Thymus (tissue), 14 donors: ENCODE measurements at places on chromosomes 2 and 18. TPM values are rescaled to one million over a fixed set of nuclear protein-coding genes. Genes with fewer than 3 reads are reported as not detected.

- no peak overlapping the region for H3K4me3 ChIP-seq
- H3K36me3 ChIP-seq, result no peaks in the 10 kb centered on the region
- no peak overlapping the region for H3K27ac ChIP-seq
- DNase-seq, result no peak
- H3K27me3 ChIP-seq, result peaks cover 26% of the 10 kb centered on the region
These were observed 172.3 kb downstream of the SMAD7 start for GRCh38 chr18:48778344-48779011.

DNA sequence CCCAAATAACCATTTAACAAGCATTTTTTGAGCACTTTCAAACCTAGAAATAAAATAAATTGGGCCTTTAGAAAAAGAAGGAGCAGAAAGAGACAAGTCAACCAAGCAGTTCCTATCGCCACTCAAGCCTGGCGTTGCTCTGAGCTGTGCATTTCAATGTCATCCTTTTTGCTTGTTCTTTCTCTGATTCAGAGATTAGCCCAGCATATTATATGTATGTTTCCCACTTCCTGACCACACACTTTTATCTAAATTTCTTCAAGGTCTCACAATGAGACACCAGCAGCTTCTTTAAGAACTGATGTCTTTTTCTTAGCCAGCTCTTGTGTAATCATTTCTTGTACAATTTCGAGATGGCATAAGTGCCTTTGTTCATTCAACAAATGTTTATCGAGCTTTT lies 344.5 kb upstream of the ID2 start:
- H3K4me1 ChIP-seq, result peaks cover 28% of the 10 kb centered on the region
- no peaks in the 10 kb centered on the region for H3K36me3 ChIP-seq
- no peak overlapping the region for H3K4me3 ChIP-seq
- peak; percentile 67 for DNase-seq

DNA sequence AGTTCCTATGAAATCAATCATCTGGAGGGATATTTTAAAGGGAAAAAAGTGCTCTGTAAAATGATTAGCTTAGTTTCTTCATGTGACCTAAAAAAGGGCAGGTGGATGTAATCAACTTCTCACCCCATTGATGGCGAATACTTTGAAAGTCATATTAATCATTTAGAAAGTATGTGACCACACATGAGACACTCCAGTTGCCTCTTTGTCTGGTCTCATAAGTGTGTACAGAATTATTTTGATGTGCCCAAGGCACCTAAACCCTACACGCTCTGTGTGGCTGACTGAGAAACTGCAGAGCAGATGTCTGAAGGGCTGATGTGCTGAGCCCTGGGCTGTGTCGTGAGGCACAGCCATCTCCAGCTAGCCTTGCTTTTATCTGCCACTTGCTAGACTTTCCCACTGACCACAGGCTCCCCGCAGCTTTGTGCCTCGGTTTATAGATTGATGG lies 26.9 kb downstream of the SGPP2 start:
- H3K36me3 ChIP-seq, result no peaks in the 10 kb centered on the region
- H3K4me3 ChIP-seq, result no peak overlapping the region
- DNase-seq, result no peak
- no peaks in the 10 kb centered on the region for H3K4me1 ChIP-seq
- H3K27me3 ChIP-seq, result no peaks in the 10 kb centered on the region

GRCh38 chr2:28435814-28436351 lies 43.2 kb downstream of the FOSL2 start:
- no peak overlapping the region for H3K4me3 ChIP-seq
- H3K4me1 ChIP-seq, result peaks cover 4% of the 10 kb centered on the region
- no peaks in the 10 kb centered on the region for H3K36me3 ChIP-seq

DNA sequence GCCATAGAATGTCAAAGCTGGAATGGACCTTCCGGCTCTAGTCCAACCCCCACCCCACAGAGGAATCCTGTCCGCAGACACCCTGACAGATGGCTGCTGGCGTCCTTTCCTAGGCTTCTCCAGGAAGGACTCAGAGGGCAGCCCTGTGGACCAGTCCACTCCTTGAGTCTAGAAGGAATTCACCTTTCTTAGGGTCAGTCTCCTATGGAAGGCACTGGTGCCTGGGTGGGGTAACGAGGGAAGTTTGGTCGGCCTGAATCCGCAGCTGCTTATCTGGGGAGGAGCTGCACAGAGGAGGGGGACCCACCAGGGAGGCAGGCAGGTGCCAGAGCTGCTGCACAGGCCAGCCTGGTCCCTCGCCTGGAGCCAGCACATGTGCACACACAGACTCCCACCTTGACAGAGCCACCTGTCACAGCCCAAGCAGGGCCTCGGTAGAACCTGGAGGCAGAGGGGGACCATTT lies 2.5 kb downstream of the DNMT3A start:
- no peak overlapping the region for H3K4me3 ChIP-seq
- H3K4me1 ChIP-seq, result peaks cover 52% of the 10 kb centered on the region
- no peak overlapping the region for H3K27ac ChIP-seq
- peaks cover 16% of the 10 kb centered on the region for H3K27me3 ChIP-seq
- no peaks in the 10 kb centered on the region for H3K36me3 ChIP-seq

DNA sequence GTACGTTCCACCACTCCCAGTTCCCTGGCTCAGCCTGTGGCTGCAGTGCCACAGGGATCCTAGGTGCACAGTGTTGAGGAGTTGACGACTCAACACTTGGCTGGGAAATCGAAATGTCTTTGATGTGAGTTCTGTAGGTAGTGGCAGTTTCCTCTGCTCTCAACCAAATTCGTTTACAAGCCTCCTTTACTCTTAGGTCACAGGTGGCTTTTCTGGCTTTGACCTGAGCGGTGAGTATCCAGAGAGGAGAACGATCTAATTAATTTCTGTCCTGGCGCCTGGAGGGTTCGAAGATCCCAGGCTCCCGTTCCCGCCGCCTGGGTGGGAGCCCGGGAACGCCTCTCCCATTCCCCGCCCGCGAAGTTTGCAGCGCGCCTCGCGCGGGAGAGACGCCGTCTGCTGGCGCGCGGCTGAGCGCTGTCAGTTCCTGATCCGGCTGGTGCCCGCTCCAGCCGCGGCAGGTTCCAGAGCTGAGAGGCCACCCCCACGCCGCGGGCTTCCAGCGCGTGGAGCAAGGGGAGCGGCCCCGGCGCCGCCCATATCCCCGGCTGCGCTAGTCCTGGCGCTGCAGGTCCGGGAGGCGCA lies at the start of gene LAMA3:
Gene LAMA3, plus strand, starts transcription at position 423 of the 585 bp plus-strand sequence. CDS start 231 bp downstream, outside the sequence.
- no peak for DNase-seq
- H3K36me3 ChIP-seq, result no peaks in the 10 kb centered on the region
- H3K27me3 ChIP-seq, result peaks cover 12% of the 10 kb centered on the region
- peaks cover 13% of the 10 kb centered on the region for H3K4me1 ChIP-seq
- no peak within 1 kb of the TSS for H3K27ac ChIP-seq

- no peak overlapping the region for H3K4me3 ChIP-seq
- H3K27ac ChIP-seq, result no peak overlapping the region
- no peaks in the 10 kb centered on the region for H3K36me3 ChIP-seq
- no peaks in the 10 kb centered on the region for H3K4me1 ChIP-seq
These were observed 240.2 kb downstream of the KCNS3 start for GRCh38 chr2:18118703-18119102.

DNA sequence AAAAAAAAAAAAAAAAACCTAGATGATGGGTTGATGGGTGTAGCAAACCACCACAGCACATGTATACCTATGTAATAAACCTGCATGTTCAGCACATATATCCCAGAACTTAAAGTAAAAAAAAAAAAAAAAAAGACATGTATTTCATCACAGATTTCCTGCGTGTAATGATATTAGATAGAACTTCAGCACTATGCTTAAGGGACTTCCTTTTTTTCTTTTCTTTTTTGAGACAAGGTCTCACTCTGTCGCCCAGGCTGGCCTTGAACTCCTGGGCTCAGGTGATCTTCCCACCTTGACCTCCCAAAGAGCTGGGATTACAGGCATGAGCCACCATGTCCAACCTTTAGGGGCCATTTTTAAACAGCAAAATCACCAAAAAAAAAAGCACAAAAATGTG lies 42.0 kb downstream of the NEURL3 start:
- DNase-seq, result no peak
- no peaks in the 10 kb centered on the region for H3K36me3 ChIP-seq
- H3K4me1 ChIP-seq, result no peaks in the 10 kb centered on the region
- no peaks in the 10 kb centered on the region for H3K27me3 ChIP-seq
- H3K4me3 ChIP-seq, result no peak overlapping the region

- H3K4me1 ChIP-seq, result no peaks in the 10 kb centered on the region
- H3K36me3 ChIP-seq, result no peaks in the 10 kb centered on the region
- H3K4me3 ChIP-seq, result no peak overlapping the region
- no peaks in the 10 kb centered on the region for H3K27me3 ChIP-seq
These were observed 228.6 kb downstream of the EPHA4 start for GRCh38 chr2:221343524-221343923.

AQP12A gene
- total RNA-seq, result not detected

SLC23A3 gene
- 0.47 TPM for total RNA-seq

CSRNP3 gene
- total RNA-seq, result 1.7 TPM

KCNJ13 gene
- total RNA-seq, result 0.24 TPM

FKBP7 gene
- 7.4 TPM for total RNA-seq

PPP1R1C gene
- 35.9 TPM for total RNA-seq

AGXT gene
- 0.14 TPM for total RNA-seq
